Stimulated activated CD4-positive, alpha-beta T cell treated with anti-CD3 and anti-CD28 coated beads, Interleukin-12 subunit alpha, Interleukin-12 subunit beta, amount 100 ng/mL, for 24 hours (primary cell): ENCODE measurements at places on chromosomes 3 and 15.

DNA sequence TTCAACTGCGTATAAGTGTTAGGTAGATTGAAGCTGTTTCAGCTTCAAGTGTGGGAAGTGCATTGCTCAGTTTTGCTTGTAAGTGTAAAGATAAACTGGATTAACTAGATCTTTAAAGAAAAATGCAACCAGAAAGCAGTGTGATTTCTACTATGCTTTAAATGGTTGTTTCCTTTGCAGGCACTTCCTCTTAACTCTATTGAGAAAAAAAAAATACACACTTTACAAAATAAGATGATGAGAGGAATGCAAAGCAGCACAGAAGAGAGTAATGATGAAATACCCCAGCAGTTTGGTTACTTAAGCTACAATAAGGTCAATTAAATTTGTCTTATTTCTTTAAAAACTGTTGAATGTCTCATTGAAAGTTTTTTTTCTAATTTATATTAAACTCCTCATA lies 40.8 kb downstream of the DPH6 start:
- no peak for DNase-seq

DNA sequence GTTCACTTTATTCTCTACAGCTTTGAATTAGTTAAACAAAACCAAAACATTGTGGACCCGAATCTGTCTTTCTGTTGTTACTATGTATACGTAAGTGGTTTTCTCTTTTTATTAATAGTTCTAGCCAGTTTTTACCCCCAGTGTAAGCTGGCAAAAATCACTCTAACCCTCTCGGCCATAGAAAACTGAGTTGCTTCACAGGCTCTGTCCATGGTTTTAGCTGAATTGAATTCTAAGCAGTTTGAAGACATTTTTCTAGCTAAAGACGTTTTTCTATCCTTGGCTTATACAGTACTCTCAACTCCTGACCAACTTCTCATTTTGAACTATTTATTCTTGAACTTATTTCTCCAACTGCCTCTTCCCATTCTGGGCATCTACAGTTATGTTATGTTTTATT lies 62.9 kb downstream of the CDIN1 start:
- no peak for DNase-seq

DNA sequence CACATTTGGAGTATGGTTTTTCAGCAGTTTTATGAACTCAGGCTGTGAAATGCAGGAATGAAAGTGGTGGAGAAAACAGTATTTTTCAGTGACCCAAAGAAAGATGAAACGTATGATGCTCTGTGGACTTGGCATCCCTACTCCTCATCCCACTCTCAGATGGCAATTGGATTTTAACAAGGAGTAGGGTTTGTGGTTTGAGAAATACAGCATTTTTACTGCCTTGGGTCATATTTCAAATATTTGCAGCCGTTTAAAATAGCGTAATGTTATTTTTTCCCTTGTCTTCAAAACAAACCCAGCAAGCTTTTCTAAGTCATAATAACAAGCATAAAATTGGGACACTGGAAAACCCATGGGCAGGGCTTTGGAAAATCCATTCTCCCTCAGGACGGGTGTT lies 117.2 kb upstream of the LRIG1 start:
- no peak for DNase-seq

- DNase-seq = no peak
Observed at GRCh38 chr3:133943639-133944141, 48.0 kb upstream of the RAB6B start.

DNA sequence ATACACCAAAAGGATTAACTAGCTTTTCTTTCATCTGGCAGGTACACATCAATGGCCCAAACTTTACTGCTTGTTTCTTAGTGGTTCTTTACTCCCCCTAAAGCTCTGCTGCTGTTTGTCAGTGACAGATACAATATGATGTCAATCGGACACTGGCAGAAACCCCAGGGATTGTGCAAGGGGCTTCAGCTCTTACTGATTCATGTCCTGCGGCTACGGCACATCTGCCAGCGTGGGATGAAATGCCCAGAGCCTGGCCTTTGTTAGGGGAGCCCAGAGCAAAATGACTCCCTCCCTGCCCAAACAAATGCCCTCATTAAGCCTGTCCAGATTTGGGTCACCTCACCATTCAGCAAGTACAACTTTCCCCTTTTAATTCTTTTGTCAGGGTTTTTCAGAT lies 28.3 kb downstream of the SRP14 start:
- no peak for DNase-seq

GRCh38 chr3:52891164-52891563 lies 6.2 kb downstream of the STIMATE start:
- no peak for DNase-seq

DNA sequence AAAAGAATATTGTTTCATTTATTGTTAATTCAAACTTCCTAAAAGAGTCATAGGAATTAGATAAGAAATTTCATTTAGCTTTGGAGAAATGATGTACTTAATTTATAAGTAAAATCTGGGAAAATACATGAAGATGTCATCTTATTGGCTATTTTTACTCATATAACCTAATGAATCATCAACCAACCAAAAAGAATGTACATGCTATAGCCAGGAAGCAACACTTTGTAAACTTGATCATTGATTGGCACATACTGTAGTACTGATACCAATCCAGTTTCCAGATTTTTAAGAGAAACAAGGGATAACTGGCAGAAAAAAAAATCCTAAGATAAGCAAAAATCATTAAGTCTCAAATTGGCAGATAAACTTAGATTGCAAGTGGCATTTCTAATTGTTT lies 207.9 kb upstream of the CDIN1 start:
- no peak for DNase-seq

DNA sequence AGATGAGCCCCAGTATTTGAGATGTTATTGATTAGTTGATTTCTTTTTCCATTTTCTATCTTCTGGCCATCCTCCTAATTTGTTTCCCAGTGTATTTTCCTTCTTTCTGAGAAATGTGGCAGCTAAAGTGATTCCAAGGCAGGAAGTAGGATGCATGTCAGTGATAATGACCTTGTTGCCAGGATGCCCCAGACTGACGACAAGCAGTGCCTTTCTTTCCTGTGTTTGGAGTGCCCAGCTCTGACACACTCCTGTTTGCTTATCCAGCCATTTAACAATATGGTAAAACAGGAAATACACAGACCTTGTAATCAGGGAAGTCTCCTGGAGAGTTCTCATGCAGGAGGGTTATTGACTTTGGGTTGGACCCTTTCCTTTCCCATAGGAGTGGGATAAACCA lies 20.4 kb downstream of the TMOD2 start:
- no peak for DNase-seq

- DNase-seq = no peak
Observed at GRCh38 chr3:58188173-58188564, 22.6 kb downstream of the DNASE1L3 start.

DNA sequence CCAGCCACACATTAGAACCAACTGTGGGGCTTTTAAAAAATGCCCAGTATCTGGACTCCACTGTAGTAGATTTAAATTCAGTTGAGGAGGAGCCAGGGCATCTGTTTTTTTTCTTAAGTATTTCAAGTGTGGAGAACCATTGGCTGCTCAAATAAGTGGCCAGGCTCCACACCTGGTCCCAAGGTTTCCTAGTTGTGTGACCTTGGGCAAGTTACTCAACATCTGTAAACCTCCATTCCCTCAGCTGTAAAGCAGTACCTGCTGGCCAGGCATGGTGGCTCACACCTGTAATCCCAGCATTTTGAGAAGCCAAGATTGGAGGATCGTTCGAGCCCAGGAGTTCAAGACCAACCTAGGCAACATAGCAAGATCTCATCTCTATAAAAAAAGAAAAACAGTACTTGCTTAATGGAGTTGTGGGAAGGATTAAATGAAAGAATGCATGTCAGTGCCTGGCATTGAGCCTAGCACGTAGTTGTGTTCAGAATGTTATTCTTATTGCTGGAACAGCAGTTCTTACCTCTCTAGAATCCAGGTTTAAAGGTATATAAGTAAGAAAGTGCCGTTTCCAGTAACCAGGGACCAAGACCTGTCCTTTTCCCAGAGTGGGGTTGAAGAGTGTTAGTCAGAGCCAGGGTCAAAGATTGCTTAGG lies 2.0 kb downstream of the PPP1R14D start:
- DNase-seq = no peak

- no peak for DNase-seq
Observed at GRCh38 chr15:92123962-92124656, 269.6 kb upstream of the ST8SIA2 start.

DNA sequence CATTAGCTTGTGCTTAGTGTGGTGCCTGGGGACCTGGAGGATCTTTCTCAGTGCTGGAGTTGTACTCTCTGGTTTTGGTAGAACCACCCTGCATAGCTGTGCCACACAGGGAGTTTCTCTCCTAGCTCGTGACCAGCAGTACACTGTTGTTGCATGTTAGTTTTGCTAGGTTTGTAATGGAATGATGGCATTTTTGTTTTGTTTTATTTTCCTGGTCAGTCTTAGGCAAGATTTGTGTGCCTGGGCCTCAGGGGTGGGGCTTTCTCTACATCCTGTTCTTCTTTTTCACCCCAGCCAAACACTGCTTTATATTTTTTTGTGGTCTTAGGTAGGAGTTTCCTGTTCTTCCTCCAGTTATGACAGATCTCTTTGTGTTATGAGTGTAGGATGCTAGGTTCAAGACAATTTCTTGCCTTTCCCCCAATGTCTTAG lies 534.5 kb upstream of the KCNMB2 start:
- no peak for DNase-seq

DNA sequence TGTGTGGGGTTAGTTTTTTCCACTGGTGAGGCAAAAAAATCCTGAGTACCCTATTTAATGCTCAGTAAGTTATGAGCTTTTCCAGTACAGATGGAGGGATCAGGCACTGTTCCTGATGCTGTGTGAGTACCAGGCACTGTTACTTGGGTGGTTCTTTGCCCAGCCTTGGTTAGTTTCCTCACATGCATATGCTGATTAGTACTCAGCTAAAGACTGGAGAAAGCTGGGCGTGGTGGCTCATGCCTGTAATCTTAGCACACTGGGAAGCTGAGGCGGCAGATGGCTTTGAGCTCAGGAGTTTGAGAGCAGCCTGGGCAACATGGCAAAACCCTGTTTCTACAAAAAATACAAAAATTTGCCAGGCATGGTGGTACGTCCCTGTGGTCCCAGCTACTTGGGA lies 210.3 kb upstream of the SGO1 start:
- no peak for DNase-seq

GRCh38 chr3:190314741-190315140 lies 7.5 kb downstream of the CLDN1 start:
- DNase-seq = no peak

DNA sequence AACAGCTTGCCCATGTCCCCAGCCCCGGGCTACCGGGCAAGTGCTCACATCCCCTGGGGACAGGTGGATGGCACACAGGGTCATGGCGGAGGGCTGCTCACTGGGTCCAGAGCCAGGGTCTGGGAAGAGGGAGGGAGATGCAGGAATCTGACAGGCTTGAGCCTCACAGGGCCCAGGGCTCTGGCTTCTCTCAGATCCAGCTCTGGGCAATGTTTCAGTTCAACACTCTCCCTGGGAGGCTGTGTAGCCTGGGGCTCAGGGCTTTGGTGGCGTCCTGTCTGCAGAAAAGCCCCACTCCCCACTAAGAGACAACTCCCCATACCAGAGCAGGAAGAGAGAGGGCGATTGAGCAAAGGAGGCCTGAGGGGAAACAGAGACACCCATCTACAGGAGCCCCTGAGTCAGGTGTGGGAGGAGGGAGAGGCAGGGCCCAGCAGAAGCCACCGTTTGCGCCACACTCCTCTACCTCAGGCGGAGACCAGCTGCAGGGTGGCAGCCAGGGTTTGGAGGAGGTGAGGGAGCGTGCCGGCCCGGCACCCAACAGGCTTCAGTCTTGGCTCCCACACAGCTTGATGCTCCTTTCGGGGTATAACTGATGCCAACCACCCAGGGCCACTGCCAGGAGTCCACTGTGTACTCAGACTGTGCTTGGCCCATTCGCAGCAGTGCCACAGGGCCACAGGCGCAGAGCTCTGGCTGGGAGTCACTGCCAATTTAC lies 16.8 kb upstream of the SRP14 start:
- no peak for DNase-seq

GRCh38 chr15:83475551-83475950 lies 28.4 kb downstream of the SH3GL3 start:
- no peak for DNase-seq

DNA sequence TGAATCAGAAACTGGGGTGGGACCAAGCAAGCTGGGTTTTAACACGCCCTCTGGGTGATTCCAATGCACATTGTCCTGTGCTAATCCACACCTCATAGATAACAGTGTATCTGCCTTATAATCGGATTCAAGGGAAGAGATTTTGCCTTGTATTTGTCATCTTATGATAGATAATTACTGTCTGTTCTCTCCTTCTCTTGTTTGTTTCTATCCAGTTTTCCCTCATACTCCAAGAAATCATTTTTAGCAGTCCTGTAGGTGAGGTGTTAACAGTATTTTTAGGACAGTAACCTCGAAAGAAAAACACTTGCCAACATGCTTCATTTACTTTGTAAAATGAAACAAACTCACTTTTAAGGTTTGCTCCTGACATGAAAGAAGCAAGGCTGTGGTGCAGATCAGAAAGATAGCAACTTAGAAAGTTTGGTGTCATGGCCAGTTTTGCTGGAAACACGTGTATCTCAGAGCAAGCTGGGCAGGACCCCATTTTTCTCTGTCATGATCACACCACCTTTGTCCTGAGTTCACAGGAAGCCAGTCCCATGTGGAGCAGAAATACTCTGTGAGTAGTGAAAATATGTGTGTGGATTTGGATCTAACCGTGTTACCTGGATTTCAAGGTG lies 72.6 kb downstream of the TRAK1 start:
- no peak for DNase-seq

DNA sequence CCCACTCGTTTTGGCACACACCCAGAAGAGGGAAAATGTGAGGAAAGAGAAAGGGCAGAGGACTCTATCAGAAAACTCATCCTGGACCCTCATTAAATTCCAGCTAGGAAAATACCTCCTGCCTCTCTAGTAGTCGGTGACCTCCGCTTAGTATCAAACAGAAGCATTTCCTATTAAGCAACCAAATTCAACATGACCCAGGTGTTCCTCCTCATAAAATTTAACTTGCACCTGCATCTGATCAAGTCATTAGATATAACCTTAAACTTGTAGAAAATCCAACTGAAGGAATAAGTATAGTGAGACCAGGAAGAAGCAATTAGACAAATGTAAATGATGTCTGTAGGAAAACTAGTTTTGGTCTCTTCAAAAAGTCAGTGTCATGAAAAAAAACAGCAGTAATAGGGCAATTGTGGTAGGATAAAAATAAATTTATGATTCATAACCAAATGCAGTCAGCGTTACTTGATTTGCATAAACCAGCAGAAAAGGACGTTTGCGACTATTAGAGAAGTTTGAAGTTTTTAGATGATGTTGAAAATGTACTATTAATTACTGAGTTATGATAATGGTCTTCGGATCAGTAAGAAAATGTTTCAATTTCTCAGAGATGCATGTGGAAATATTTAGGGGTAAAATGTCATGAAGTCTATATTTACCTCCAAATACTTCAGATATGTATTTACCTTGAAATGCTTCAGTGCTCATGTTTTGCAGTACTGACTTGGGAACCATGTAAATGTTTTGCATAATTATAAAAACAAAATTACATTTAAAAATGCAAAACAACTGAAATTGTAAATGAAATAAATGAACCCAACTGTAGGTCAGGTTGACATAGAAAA lies 44.6 kb downstream of the LDHAL6B start:
- DNase-seq = no peak
